ENCODE measurements at places on chromosomes 1 and 21. TPM values are rescaled to one million over a fixed set of nuclear protein-coding genes. Genes with fewer than 3 reads are reported as not detected.

GRCh38 chr1:151710187-151710840 is 6.3 kb downstream of the CELF3 start:
- no peaks in the 10 kb centered on the region for H3K4me1 ChIP-seq
- peak overlapping the region; percentile 93 for H3K27ac ChIP-seq
- peak; percentile 71 for DNase-seq
- H3K27me3 ChIP-seq = no peaks in the 10 kb centered on the region

GRCh38 chr1:168567007-168567406 is 9.4 kb upstream of the XCL1 start:
- no peaks in the 10 kb centered on the region for H3K36me3 ChIP-seq
- no peak overlapping the region for H3K4me3 ChIP-seq
- no peak for DNase-seq
- no peaks in the 10 kb centered on the region for H3K27me3 ChIP-seq
- H3K4me1 ChIP-seq = no peaks in the 10 kb centered on the region
- H3K27ac ChIP-seq = no peak overlapping the region

Gene TM2D1
- 22.6 TPM for total RNA-seq

Gene LMOD1
- total RNA-seq = 0.31 TPM

Gene CFHR4
- total RNA-seq = not detected

DNA sequence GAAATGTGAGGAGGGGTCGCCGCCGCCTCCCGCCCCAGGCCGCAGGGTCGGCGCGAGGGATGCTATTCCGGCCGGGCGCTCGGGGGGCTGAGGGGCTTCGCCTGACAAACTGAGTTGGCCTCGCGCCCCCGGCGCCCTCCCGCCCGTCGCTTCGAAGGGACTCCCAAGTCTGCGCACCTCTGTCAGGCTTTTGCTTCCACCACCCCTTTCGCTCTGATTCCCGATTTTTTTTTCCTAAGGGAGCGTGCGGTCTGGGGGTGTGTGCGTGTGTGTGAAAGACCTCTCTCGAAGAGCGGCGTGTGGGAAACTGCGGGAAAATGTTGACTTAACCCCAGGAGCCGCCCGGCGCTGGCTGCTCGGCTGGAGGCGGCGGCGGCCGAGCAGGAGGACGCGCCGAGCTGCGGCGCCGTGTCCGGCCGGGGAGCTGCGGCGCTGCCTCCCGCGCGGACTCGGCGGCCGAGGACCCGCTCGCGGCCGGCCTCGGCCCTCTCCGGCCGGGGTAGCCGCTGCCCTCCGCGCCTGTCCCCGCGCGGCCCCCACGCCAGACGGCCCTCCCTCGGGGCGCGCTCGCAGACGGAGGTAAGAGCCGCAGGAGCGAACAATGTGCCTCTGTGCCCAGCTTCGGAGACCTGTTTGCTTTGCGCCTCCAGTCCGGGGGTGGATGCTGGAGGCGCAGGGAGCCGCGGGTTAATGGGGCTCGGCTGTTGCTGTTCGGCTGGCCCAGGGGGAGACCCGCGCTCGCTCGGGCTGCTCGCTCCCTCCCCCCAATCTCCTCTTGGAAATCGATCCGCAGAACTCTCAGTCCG is 1.1 kb downstream of the ADGRL2 start:
- H3K4me3 ChIP-seq = peak overlapping the region; percentile 91
- H3K36me3 ChIP-seq = no peaks in the 10 kb centered on the region
- H3K27ac ChIP-seq = peak overlapping the region; percentile 96
- no peaks in the 10 kb centered on the region for H3K27me3 ChIP-seq
- H3K4me1 ChIP-seq = no peaks in the 10 kb centered on the region
- peak; percentile 73 for DNase-seq

DNA sequence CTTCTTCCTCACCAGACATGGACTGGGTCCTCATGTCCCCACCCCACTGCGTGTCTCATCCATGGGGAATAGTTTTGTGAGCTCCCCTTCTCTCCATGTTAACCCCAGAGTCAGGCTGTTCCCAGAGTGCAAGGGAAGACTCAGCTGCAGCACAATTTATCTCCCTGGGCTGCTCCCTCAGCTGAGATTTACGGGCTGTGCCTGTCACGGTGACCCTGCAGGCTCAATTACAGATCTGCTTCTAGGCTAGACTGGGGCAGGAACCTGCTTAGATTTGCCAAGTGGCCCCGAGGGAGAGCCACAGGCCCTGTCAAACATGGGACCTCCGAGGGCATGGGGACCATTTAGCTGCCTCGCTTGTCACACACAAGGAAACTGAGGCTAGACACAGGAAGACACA is 37.8 kb downstream of the CDCP2 start:
- no peak overlapping the region for H3K4me3 ChIP-seq
- H3K4me1 ChIP-seq = peaks cover 5% of the 10 kb centered on the region

GRCh38 chr1:40281853-40282252 is 23.8 kb downstream of the ZMPSTE24 start:
- H3K27me3 ChIP-seq = no peaks in the 10 kb centered on the region
- H3K4me3 ChIP-seq = no peak overlapping the region
- H3K4me1 ChIP-seq = no peaks in the 10 kb centered on the region
- H3K36me3 ChIP-seq = peaks cover 61% of the 10 kb centered on the region
- H3K27ac ChIP-seq = no peak overlapping the region
- no peak for DNase-seq

Gene CATSPERE
- total RNA-seq = 0.33 TPM

- DNase-seq = no peak
- no peaks in the 10 kb centered on the region for H3K36me3 ChIP-seq
- no peak overlapping the region for H3K4me3 ChIP-seq
These were observed 354.7 kb downstream of the LMO4 start for GRCh38 chr1:87683196-87683956.

Gene CNIH3
- total RNA-seq = 7.0 TPM

Gene TFF2
- total RNA-seq = not detected

DNA sequence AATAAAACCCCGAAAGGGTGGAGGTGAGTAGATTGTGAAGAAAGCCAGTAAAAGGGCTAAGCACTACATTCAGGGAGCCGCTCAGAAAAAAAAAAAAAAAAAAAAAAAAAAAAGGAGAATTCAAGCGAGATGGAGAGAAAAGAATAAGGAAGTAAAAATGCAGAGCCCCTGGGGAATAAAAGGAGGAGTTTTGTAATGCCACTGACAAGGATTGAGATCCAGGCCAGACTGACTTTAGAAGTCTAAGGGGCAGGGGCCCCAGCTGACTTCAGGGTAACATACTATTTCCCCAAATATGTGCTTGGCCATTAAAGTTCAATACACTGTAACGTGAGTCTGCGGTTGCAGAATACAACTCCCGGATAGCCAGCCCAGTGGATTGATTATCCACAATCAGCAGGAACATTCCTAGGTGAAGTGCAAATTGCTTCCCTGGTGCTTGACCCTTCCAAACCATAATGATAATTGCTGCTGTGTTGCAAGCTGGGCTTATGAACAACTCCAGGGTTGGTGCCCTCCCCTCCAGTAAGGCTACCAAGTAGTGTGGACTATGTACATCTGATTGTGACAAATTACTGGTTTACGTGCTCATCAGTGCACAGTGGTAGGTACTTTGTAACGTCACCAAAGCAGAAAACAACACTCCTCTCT is 30.7 kb upstream of the RRP15 start:
- DNase-seq = peak; percentile 58
- no peaks in the 10 kb centered on the region for H3K4me1 ChIP-seq
- H3K27me3 ChIP-seq = no peaks in the 10 kb centered on the region

Gene TMEM200B
- 54.8 TPM for total RNA-seq

Gene VPS45
- total RNA-seq = 32.5 TPM

DNA sequence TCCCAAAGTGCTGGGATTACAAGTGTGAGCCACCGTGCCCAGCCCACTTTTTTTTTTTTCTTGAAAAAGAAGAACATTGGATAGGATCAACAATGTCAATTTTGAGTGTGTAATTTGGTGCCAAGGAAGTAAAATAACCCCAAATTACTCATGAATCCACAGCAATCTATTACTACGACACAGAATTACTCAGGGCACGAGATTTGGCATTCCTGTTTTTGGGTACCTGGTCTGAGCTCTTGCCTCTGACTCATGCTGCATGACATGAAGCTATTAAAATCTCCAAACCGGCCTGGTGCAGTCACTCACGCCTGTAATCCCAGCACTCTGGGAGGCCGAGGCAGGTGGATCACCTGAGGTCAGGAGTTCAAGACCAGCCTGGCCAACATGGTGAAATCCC is 10.4 kb downstream of the RNF19B start:
- no peaks in the 10 kb centered on the region for H3K27me3 ChIP-seq
- peaks cover 2% of the 10 kb centered on the region for H3K4me1 ChIP-seq
- no peak overlapping the region for H3K4me3 ChIP-seq

DNA sequence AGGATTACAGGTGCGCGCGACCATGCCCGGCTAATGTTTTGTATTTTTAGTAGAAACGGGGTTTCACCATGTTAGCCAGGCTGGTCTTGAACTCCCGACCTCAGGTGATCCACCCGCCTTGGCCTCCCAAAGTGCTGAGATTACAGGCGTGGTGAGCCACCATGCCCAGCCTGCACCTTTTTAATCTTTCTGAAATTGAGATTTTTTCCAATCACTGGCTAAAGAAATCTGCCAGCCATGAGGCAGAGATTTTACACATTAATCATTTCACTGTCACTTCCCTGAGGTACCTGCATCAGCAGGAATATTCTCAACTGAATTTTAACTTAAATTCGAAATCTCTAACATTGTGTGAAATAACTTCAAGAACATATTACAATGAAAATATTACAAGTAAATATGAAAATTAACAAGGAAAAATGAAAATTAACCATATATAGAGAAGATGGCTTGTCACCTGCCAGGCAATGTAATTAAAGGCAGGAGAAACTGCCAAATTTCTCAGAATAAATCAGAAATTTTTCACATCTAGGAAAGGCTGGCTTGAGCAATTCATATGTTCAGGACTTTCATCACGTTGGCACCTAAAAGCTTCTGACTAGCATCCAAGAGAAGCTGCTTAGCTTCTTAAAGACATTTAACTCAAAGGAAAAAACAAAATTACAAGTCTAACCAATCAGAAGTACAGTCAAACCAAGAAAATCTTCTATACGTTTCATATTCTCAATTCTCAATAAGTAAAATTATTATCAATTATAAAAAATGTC is 5.9 kb downstream of the ANKRD13C start:
- H3K36me3 ChIP-seq = no peaks in the 10 kb centered on the region
- no peak for DNase-seq
- no peaks in the 10 kb centered on the region for H3K4me1 ChIP-seq
- H3K27me3 ChIP-seq = no peaks in the 10 kb centered on the region

DNA sequence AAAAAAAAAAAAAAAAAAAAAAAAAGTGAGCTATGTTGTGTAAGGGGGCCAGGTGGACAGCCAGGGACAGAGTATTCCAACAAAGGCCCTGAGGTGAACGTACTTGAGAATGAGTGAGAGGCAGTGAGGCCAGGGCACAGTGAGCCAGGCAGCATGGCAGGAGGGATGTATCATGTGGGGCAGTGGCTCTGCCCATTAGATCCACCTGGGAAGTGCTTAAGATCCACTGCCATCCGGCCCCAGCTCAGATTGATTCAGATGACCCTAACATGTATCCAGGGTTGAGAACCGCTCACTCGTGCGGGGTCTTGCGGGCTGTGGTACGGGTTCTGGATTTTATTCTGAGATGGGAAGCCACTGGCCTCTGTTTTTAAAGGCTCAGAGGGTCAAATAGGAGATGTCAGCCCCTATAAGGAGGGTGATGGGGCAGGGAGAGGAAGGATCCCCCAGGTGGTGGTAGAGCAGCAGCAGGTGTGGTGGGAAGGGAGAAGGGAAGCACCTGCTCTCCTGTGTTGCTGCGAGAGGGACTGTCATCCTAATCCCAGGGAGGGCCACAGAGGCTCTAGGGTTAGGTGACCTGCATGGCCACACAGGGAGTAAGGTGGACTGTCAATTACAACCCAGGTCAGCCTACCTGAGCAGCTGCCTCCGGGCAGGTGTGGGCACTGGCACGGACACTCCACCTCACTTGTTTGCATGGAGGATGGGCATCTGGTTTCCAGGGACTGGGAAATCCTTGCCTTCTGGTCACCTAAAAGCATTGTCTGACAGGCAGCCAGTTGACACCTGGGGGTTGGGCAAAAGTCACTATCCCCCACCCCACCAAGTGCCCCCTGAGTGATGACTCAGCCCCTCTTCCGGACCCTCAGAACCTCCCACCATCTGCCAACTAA is 31.6 kb downstream of the CDK18 start:
- H3K36me3 ChIP-seq = no peaks in the 10 kb centered on the region
- no peak overlapping the region for H3K27ac ChIP-seq
- no peak overlapping the region for H3K4me3 ChIP-seq
- H3K4me1 ChIP-seq = no peaks in the 10 kb centered on the region

DNA sequence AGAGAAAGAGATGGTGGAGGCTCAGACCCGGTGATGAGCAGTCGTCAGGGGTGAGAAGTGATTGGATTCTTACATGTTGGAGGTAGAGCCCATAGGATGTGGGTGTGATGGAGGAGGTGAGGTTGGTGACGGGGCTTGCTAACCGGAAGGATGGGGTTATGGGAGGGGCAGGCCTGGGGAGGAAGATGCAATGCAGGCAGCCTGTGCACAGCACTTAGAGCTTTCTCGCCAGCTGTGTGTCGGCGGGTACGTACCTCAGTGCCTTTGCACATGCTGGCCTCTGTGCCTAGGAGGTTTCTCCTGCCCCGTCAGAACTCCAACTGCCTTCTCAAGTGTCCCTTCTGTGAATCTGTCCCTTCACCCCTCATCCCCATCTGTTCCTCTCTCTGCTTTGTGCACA is 2.9 kb upstream of the BSND start:
- no peak overlapping the region for H3K4me3 ChIP-seq
- H3K27me3 ChIP-seq = peaks cover 27% of the 10 kb centered on the region
- no peak overlapping the region for H3K27ac ChIP-seq
- no peaks in the 10 kb centered on the region for H3K36me3 ChIP-seq
- no peaks in the 10 kb centered on the region for H3K4me1 ChIP-seq

DNA sequence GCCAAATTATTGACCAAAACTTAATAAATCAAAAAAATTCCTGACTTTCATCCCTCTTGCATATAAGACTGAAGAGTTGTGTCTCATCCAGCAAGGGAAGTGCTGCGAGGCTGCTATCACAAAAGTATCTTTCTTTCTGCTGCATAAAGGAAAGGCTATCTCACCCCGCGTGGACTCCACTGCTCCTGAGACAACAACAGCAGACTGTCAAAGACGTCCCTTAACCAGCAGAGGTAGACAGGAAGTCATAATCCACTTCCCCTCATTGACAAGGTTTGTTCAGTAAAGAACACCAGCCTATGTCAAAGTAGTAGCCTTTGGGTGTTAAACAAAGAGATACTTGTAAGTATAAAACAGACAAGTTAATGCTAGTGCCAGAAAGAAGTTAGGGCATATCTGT is 29.4 kb downstream of the VPS26C start:
- H3K27ac ChIP-seq = peak overlapping the region; percentile 17
- H3K27me3 ChIP-seq = no peaks in the 10 kb centered on the region
- DNase-seq = no peak
- no peak overlapping the region for H3K4me3 ChIP-seq
- H3K4me1 ChIP-seq = peaks cover 3% of the 10 kb centered on the region
- peaks cover 42% of the 10 kb centered on the region for H3K36me3 ChIP-seq

DNA sequence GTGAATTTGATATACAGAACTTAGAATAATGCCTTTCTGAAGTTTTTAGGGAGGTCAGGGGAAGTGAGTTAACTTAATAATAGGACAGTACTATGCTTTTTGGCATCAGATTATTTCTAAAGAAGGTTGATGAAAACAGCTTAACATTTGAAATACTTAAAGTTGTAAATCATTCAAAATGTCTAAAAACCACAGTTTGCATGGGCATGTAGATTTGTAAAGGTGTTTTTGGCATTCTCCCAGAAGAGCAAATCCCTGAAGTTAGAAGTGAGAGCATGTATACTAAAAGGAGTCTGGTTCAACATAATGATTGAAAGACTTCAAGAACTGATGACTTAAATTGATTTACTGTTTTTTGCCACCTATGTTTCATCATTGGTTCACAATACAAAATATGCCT is 6.7 kb downstream of the DR1 start:
- DNase-seq = no peak
- H3K27me3 ChIP-seq = no peaks in the 10 kb centered on the region
- H3K4me3 ChIP-seq = no peak overlapping the region
